ENCODE measurements at places on chromosomes 3 and 15. TPM values are rescaled to one million over a fixed set of nuclear protein-coding genes. Genes with fewer than 3 reads are reported as not detected.

DNA sequence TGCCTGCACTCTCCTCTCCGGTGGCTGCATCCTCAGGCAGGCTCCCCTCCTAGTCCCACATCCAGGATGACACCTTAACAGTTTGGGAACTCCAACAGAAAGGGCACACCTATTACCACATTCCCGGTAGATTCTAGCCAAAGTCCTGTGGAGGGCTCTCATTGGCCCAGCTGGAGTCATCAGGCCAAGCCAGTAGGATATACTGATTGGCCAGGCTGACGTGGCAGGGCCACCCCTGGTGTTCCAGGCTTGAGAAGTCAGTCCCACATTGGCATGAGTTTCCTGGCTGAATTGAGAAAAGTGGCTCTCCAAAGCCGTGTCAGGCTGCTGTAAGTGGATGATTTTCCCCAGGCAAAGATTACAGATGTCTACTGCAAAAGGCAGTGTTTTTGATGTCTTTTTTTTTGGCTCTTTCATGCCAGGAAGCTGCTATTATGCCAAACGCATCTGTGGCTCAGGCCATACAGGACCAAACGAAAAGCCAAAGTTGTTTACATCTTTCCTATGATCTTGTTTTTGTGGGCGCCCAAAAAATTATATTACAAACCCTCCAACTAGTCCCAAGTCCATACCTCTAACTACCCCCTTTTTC is 6.6 kb upstream of the BLM start:
- no peak for DNase-seq

DNA sequence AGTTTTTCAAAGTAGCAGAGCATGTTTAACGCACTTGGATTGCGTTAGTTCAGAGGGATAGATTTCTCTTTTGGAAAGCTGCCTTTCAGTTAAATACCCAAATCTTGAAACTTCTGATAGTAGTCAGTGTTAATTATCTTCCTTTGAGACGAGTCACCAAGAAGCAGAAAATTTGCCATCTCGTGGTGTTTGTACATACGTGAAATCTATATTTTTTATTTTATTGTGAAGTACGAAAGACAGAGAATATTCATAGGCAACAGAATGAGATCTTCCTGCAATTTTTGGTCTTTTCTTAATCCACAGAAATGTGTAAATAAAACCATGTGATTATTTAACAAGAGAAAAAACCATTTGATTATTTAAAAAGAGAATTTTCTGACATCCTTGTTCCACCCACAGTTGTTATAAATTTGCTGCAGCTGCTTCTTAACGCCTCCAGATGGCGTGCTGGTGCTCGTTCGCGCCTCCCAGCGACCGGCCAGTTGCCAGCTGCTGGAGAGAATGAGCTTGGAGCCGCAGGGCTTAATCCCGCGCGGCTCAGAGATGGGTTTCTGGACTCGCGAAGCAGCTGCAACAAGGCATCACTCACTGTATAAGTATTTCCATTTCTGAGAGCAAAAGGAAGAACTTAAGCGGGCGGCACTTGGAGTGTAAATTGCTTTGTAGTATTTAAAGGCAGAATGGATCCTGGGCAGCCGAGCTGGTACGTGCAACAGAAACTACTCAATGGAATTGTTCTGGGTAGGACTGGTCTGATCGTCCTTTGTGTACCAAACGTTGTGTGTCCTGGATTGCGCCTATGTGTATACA is 10.5 kb upstream of the SLITRK3 start:
- DNase-seq = no peak

GRCh38 chr15:57820119-57820518 is 113.6 kb downstream of the POLR2M start:
- DNase-seq = no peak

ANXA2 gene
- total RNA-seq = 1,205 TPM

ZNF620 gene
- 2.7 TPM for total RNA-seq

IRAK2 gene
- total RNA-seq = 4.7 TPM
